Stimulated activated CD8-positive, alpha-beta memory T cell treated with anti-CD3 and anti-CD28 coated beads, Interleukin-7, amount 100 ng/mL, for 4 hours (primary cell): ENCODE measurements at places on chromosomes 5 and 9.

GRCh38 chr9:4689687-4690104 lies 10.3 kb downstream of the CDC37L1 start:
- no peak for DNase-seq

DNA sequence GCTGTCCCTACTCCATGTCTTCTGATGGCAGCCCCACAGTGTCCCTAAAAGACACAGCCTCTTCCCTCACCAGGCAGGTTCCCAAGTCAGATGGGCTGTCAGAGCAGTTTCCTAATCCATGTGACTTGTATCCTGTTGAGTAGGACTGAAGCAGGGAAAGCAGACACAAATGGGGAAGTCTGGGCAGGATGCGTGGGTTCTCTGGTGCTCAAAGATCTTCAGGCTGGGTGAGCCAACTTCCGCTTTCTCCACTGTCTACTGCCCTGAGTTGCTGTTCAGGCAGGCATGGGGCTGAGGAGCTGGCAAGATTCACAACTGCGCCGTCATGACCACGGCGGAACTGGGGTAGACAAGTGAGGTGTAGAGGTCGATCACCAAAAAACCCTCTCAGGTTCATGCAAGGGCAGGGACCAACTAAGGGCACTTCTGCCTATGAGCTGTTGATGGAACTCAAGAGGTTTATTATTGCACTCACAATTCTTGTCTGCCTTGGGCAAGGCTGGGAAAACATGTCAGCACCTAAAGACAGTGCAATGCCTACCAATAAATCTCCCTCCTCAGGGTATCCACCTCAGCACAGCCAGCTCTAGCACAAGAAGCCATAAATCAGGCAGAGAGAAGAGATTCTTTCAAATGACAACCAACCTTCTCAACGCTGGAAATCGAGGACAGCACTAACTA lies 83.4 kb downstream of the RAPGEF1 start:
- peak; percentile 68 for DNase-seq

DNA sequence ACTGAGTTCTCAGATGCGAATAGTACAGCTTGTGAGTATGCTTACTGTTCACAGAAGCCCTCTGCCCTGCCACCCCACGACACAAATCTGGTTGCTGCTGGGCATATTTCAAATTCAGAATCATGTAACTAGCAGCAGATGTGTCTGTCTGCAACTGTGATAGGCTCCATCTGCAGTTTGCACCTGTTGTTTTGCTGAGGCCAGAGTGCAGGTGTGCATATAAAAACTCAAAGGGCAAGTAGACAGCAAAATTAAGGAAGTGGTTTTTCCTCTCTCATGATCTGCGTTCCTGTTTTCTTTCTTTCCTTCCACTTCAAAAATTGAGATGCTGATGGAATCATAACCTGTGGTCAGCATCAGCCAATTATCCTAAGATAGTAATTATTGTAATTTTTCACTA lies 1000.5 kb downstream of the PTPRD start:
- no peak for DNase-seq

- no peak for DNase-seq
These were observed 1481.5 kb downstream of the EFNA5 start for GRCh38 chr5:106189121-106189809.

- DNase-seq = no peak
These were observed 34.0 kb downstream of the PUM3 start for GRCh38 chr9:2809692-2810419.

DNA sequence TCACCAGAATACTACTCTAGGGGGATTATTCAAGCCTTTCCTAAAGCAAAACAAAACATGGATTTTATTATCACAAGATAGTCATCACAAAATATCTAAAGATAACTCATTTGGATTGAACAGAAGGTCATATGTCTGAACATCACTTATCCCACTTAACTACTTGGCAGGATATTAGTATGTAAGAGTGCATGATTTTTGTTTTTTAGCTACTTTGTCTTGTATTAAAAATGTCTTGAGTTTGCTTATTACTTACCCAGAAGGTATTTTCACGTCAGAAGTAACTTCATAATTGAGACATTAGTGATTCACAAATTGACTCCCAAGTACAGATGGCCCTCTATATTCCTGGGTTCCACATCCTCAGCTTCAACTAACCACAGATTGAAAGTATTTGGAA lies 113.8 kb downstream of the TLE4 start:
- DNase-seq = no peak

DNA sequence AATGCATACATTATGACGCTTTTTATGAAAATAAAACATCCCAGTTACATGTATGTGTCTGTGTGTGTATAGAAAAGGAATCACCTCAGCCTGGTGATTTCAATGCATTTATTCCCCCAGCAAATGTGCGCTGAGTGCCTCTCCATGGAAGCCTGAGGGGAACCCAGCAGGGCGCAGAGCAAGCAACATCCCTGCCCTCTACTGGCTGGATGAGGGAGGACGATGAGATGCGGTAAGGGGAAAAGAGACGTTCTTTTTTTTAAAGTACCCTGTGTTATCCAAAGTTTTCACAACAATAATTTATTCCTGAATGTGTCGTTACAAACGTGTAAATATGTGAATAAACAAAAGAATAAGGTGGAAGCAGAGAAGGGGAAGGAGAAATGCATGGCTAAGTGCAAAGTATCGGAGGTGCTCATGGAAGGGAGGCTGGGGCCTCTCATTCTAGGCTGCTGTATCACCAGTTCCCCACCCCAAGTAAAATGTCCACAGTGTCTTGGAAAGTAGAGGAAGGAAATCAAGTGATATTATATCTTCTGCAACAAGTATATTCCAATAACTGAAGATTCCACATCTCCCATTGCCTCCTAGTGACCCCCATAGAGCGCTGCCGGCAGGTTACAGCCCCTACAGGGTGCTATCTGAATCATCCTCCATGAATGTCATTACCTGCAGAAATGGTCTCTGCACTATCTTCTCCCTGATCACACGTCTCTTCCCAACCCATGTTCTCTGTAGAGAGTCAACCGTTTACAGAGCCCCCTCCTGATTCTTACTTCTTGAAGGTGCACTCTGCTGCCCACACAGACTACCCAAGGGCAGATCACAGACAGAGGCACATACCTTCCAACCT lies 13.0 kb upstream of the ABLIM3 start:
- DNase-seq = no peak

DNA sequence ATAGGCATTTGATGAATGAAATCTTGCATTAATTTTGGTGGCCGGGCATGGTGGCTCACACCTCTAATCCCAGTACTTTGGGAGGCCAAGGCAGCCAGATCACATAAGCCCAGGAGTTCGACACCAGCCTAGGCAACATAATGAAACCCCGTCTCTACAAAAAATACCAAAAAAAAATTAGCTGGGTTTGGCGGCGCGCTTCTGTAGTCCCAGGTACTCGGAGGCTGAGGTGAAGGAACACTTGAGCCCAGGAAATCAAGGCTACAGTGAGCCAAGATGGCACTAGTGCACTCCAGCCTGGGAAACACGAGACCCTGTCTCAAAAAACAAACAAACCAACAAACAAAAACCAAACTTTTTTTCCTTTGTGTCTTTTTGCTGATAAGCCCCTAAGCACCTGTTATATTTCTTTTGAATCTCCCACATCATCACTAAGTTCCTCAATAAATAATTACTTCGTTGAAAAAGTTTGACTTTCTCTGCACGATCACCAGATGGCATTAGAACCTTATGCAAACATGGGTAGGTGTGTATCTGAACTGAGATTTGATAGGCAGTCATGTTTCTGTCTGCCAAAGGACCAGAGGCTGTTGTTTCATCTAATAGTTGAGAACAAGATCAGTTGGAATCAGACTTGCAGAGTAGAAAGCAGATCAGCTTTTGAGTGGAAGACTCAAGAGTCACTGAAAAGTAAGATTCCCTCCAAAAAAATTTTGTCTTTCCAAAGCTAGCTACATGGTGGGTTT lies 5.5 kb upstream of the MATR3 start:
- DNase-seq = no peak

DNA sequence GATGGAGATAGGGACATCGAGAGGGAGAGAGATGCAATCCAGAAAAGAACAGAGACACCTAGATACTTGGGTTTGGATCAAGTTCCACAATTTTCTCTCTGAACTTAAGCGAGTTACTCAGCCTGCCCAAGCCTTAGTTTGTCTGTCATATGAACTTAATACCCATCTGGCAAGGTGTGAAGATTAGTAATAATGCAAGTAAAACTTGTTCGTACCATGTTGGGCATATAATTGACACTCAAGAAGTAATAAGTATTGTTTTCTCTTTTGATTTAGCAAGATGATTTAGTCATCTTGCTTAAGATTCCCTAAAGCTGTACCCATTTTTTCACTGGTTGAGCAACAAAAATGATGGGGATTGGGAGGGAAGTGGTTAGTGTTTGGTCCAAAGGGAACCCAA lies 7.5 kb downstream of the RABGAP1 start:
- DNase-seq = no peak

GRCh38 chr5:76222318-76222717 lies 139.1 kb downstream of the SV2C start:
- no peak for DNase-seq

- DNase-seq = no peak
These were observed 80.8 kb upstream of the IER5L start for GRCh38 chr9:129258823-129259301.

GRCh38 chr5:43514471-43514815 lies 505 bp downstream of the C5orf34 start:
- DNase-seq = no peak

GRCh38 chr5:149519601-149520000 lies 31.6 kb downstream of the CSNK1A1 start:
- DNase-seq = no peak

GRCh38 chr5:25500635-25501034 lies 855.9 kb upstream of the CDH10 start:
- DNase-seq = no peak

GRCh38 chr9:137429974-137430722 lies 7.0 kb downstream of the NOXA1 start:
- no peak for DNase-seq

- DNase-seq = no peak
These were observed 149.3 kb upstream of the POU5F2 start for GRCh38 chr5:93890657-93891056.

DNA sequence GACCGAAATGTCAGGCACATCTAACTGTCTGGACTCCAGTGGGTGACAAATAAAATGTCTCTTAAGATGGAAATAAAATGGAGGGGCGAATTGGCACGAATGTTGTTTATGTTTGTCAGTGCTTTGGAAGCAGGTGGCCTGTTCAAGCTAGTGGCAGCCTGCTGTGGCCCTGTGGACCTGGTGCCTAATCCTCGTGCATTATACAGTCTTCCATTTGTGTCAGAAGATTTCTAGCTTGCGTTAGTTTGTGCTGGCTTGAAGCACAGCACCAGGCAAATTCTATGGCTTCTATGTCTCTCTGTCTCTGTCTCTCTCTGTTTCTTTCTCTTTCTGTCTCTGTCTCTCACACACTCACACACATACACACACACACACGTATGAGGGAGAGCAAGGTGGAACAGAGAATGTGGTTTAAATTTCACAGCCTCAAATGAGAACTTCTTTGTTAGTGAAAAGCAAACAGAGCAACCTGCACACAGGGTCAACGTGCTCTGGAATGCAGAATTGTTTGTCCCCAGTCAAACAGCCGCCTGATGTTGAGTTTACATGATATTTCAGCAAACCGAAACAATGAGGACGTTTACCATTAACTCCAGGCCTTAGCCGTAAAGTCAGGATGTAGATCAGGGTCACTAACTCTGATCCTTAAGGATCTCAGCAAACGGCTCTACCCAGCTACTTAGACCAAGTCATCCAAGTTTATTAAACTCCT lies 39.0 kb upstream of the CD180 start:
- no peak for DNase-seq

- DNase-seq = no peak
These were observed 16.0 kb downstream of the ENC1 start for GRCh38 chr5:74624501-74624900.

- DNase-seq = no peak
These were observed 14.1 kb upstream of the TNFAIP8 start for GRCh38 chr5:119341452-119342349.

DNA sequence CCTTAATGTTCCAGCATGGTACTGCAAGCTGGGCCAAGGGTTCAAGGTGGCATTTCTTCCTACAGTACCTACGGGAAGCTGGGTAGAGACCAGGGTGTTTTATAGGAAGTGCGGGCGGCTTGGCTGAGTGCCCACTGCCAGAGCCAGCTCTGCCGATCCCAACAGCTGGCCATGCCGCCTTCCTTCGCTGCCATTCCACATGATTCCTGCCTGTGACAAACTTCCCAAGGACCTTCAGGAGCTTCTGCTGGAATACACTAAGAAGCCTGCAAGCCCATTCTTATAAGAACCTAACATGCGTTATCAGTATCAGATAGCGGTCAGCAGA lies 22.0 kb downstream of the MYO10 start:
- no peak for DNase-seq

- peak; percentile 93 for DNase-seq
These were observed 370.0 kb upstream of the POU5F2 start for GRCh38 chr5:94111209-94112004.

DNA sequence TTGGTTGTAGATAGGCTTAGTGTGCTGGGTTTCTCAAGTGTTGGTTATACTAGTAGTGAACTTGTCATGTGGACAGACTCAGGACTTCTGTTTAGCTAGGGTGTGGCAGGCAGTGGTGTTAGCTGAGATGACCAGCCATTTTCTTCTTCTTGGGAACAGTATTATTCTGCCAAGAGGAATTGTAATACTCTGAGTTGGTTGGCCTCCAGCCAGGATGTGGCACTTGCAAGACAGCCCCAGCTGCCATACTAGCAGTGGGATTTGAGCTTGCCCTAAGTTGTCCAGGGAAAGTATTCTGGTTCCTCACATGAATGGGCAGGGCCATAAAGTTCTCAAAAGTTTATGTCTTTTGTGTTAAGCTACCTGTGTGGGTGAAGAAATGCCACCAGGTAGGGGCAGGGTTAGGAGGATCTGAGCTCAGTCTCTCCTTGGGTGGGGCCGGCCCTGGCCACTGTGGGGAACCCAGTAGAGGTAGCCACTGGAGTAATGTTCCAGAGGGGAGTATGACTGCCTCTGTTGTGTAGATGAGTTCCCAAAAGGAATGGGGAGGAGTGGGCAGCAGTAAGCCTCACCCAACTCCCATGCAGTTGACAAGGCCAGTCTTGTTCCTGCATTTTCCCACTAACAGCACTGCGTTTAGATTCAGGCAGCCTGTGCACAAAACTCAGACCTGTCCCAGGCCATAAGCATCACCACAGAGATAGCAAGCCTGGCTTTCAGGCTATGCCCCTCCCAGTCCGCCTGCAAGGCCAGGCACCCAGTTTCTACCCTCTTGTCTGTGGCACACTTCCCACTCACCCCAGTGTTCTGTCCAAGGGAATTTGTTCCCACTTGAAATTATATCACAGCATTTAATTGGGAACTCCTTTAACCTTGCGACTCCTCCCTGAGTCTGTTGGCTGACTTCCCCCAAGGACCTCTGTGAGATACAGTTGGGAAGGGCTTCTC lies 250.7 kb downstream of the ANXA1 start:
- no peak for DNase-seq

- DNase-seq = peak; percentile 19
These were observed 101.6 kb upstream of the SPRY4 start for GRCh38 chr5:142426129-142427014.

GRCh38 chr5:18686253-18686652 lies 1052.0 kb downstream of the TAF11L14 start:
- DNase-seq = no peak
